ENCODE measurements at places on chromosomes 5 and 9.

- no peak for DNase-seq
These were observed 53.8 kb upstream of the EDIL3 start for GRCh38 chr5:84438456-84438855.

GRCh38 chr5:156522651-156523529 lies 195.9 kb downstream of the SGCD start:
- DNase-seq, result no peak

GRCh38 chr5:120507800-120508463 lies 43.8 kb downstream of the PRR16 start:
- DNase-seq, result no peak

DNA sequence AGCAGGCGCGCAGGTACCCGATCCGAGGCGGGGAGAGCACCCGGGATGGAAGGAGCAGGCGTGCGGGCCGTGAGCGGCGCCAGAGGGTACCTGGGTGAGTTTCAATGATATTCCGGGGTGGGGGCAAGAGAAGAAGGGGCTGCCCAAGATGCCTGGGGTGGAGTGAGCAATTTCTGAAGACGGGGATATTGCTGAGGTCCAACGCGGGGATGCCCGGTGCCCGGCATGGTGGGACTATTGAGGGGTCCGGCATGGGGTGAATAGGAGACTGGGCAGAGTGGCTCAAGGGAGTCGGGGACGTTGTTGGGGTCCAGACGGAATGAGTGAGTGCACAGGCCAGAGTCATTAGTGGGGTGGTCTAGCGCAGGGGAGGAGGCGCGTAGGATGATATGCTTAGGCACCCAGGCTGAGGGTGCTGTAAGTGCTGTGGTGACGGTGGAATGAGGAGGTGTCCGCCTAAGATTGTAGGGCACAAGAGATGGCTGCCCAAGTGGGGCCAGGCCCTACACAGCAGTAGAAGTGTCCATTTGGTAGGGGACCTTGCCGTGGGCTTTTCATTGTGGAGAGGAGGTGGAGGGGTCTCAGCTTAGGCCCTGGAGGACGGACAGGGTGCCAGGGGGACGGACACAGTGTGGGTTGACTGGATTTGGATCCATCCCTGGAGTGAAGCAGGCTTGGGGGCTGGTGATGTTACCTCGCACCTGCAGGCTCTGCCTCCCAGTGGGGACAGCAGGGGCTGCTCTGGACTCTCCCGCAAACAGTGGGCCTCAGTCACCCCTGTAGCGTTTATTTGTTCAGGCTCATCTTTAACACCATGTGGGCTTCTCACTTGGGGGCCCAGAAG lies 719 bp downstream of the MIGA2 start:
- no peak for DNase-seq

DNA sequence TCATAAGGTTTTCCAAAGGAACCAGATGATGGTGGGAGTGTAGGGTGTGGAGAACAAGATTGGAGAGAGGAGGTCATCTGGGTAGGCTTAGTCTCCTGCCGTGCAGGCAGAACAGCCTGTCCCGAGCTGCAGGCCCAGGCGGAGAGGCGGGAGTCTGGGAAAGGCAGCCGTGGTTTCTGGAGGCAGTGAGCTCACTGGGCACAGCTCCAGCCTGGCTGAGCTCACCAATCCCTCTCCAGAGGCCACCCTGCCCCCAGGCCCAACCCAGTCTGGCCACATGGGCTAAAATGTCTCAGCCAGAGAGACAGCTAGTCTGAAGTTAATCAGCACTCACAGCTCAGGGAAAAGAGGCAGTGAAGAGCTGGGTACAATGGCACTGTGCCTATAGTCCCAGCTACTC lies 12.3 kb downstream of the P4HA2 start:
- DNase-seq, result no peak

All from MV-4-11 (cell line).